ENCODE measurements at places on chromosomes 4 and X.

DNA sequence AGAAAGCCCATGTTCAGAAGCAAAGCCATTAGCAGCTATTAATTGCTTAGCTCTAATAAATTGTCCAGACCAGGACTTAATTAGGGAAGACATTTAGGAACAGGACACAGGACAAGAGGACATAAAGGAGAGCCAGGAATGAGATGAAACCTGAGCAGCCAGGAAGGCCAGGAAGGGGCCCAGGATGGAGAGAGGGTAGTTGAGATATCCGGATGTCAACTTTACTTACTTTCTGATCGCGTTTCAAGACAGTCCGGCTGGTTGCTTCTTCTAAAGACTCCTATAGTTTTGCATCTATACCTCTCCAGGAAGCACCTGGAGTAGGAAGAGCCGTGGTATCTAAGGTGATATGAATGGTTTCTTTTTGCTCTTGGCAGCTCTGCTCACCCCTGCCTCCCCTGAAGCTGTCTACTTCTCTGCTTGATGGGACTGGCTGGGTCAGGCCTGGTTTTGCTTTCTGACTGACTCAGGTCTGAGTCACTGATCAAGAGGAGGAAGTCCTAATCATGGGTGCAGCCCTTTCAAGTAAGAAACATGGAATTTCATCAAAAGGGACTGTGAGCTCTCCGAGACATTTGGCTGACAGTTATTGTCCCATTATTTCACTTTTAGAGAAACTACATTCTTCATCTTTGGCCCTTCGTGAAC is 733.3 kb downstream of the RPA4 start:
- DNase-seq, result no peak

DNA sequence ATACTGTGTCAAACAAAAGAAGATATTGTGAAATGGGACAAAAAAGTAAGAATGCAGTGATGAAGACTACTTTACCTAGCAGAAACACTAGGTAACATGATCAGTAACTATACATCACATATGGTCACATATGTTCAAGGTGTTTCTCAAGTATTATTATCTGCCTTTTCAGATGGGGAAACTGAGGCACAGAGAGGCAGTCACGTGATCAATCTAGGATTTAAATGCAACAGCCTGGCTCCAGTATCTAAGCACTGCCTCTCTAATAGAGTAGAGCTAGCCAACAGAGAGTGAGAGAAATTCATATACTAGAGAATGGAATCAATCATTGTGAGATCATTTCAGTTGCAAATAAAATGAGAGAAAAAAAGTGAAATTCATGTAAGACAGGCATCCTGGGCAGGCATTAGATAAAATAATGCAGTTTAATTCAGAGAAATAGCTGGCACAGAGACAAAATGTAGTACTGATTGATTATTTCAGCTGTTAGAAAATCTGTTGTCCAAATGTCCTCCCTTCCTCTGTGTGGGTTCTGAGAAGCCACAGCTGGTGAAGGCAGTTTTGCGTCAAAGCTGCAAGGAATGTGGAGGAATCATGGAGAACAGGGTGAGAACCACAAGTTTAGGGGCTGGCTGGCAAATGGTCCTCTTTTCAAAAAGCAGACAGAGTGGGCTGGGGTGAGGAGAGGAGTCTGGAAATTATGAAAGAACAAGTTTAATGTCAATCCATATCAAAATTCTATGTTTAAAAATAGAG is 26.0 kb downstream of the SMIM43 start:
- no peak for DNase-seq

- no peak for DNase-seq
These were observed 228.5 kb downstream of the AFF2 start for GRCh38 chrX:148728901-148729300.

DNA sequence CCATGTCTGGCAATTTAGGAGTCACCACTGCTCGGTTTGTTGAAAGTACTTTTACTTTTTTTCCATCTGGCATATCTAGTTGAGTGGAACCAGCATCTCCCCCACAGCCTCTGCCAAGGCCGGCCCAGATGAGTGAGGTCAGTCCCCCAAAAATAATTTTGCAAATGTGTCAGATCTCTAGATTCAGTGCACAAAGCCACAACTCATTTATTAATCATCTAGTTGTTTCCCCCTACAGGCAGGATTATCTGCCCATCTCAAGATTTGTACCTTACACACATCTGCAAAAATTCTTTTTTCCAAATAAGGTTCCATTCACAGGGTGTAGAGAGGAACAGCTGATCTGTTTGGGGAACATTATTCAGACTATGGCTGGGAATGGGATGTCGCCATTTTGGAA is 174.0 kb upstream of the MXRA5 start:
- no peak for DNase-seq

- DNase-seq, result no peak
These were observed 15.3 kb downstream of the CTAG1B start for GRCh38 chrX:154603438-154604430.

- DNase-seq, result no peak
These were observed 107.9 kb downstream of the MMRN1 start for GRCh38 chr4:90002441-90003062.

DNA sequence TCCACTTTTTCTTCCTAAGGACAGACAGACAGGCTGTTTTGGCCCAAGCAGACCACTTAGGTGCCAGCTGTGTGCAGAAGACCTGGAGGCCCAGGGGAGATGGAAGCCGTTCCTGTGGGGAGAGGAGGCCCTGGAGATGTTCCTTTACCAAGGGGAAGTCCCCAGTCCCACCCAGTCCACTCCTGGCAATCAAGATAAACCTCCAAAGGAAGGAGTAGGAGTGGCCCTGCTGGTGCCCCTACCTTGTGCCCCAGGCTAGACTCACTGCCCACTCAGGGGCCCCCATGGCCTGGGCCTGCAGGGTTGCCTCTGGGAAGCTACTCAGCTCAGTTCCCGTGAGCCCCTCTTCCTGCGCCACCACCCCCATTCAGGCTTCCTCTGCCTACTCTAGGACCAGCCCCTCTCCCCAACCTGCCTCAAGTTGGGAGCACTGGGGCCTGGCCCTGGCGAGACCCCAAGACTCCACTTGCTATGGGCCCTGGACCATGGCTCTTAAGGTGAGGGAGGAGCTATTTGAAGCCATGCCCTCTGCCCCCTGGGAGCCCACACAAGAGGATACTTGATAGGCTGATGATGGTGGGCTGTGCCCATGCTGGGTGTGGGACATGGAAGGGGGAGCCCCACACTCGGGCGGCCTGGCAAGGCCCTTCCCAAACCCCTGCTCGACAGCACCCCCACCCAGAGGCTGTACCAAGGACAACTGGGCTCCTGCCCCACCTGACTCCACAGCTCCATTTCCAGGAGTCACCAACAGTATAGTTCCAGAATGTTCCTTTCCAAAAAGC is 24.8 kb upstream of the RNF4 start:
- no peak for DNase-seq

DNA sequence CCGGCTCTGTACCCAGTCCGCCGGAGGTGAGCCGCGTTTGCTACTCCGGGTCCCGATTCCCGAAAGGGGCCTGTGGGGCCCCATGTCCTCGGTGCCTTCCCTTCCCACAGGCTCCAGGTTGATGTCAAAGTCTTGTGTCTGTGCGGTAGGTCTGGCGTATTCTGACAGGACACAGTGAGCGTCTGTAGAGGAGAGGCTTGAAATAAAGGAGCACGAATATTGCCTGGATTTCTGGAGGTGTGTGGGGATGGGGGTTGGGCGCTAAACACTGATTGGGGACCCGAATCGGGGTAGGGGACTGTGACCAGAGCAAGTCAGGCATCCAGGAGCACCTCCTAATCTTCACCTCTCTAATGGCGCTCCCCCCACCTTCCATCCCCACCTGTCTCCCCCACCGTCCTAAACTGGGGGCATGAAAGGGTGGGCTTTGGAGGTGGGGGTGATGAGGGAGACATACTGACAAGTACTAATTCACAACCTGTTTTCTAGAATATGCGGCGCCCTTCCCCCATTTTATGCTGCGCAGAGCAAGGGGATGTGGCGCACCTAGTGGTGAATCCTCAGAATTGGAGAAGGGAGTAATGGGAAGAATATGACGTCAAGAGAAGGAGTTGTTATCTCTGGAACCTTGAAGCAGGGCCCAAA is 855 bp downstream of the GPRASP2 start:
- no peak for DNase-seq

DNA sequence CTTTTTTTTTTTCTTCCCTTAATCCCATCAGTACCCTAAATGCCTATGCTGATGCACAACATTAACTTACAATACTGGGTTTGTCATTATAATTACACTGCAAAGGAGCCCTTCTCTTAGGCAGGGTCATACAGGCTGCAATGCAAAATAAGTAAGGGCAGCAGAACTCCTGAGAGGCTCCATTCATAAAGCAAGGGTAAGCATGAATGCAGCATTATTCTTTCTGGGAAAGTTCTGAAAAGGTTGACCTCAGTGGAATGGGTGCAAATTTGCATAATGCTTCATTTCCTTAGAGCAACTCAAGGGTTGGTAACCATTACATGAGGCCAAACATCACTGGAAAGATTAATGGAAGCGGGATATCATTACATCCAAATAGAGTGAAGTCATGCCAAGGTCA is 789.2 kb downstream of the KLHL13 start:
- DNase-seq, result no peak

DNA sequence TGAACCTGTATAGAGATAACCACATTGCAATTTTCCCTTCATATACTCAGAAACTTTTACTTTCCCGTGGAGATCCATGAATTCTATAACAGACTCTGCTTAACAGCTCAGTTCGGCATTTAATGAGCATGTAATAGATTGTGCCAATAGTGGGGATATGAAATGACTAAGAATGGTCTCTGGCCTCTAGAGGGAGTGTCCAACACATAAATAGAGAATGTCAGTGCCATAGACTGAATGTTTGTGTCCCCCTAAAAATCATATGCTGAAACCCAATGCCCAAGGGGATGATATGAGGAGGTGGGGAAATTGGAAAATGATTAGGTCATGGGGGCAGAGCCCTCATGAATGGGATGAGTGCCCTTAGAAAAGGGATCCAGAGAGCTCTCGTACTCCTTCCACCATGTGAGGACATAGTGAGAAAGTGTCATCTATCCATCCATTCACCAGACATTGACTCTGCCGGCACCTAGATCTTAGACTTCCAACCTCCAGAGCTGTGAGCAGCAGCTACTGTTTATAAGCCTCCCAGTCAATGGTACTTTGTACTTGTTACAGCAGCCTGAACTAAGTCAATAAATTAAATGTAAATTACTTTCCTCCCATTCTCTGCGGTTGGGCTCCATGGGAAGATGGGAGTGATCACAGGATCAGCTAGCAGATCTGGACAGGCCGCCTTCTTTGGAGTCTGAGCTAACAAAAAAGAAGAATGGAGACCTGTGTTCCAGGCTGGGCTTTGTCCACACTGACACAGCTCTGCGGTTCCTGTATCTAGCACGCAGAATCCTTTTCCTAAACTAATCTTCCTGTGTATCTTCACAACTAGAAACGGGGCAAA is 28.1 kb upstream of the HPSE start:
- DNase-seq, result peak; percentile 9

DNA sequence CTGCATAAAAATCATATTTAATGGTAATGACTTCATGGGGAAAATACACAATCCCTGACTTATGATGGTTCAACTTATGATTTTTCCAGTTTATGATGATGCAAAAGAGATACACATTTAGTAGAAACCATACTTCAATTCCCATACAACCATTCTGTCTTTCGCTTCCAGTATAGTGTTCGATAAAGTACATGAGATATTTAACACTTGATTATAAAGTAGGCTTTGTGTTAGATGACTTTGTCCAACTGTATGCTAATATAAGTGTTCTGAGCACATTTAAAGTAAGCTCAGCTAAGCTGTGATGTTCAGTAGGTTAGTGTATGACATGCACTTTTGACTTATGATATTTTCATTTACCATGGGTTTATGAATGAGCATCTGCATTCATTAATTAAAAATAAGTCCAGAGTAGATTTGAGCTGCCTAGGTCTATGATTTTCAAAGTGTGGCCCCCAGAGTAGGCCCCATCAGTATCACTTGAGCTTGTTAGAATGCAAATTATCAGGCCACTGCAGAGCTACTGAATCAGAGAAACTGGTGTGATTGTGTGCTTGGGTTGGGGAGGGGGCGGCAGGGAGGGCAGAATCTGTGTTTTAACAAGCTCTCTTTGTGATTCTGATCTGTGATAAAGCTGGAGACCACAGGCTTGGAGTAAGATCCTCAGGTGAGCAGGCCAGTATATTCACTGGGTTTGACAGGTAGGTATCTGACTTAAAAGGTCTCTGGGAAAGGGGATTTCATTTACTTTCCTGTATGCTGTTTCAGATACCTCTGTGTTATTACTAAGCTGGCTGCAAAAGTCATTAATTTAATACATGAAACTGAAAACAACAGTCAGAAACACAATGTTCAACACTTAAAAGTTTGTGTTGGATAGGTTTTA is 8.4 kb downstream of the ATP10D start:
- DNase-seq, result no peak

- no peak for DNase-seq
These were observed 4.4 kb downstream of the RTL5 start for GRCh38 chrX:72127332-72127731.

DNA sequence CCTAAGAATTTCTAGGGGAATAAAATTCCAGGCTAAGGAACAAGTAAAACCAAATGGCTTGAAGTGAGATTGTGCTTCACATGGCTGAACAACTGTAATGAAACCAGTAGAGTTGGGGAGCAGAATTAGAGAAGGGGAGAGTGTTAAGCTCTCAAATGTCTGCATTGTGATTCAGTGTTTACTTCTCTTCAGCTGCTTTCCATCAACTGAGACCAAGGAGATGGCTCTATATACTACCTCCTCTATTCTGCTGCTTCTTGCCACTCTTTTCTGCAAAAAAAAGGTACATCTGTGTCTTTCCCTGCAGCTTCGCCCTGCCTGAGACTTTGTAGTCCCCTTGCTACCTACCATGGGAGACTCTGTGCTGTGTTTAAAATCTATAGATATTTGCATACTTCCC is 73.5 kb downstream of the WDFY3 start:
- no peak for DNase-seq

DNA sequence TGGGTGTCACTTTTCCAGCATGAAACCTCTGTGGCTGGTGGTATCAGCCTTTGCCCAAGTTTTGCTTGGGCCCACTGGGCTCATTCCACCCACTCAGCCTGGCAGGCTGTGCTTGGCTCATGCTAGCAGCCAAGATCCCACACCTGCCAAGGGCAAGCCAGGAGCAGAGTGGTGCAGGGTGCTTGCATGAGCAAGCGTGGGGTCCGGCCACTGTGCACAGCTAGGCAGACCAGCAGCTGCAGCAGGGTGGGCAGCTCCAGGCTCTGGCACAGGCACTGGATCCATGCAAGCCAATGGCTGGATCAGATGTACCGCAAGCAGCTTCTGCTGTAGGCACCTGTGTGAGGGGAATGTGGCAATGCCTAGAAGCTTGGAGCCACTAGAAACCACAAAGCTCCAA is 253.9 kb downstream of the SPOCK3 start:
- no peak for DNase-seq

GRCh38 chr4:155889031-155889793 is 14.3 kb upstream of the TDO2 start:
- no peak for DNase-seq

- DNase-seq, result no peak
These were observed 582.4 kb downstream of the FAM133A start for GRCh38 chrX:94256396-94256795.
